ENCODE measurements at places on chromosomes 2 and 18.

GRCh38 chr2:168633895-168634294, 168.5 kb upstream of the NOSTRIN start:
- DNase-seq: no peak

- no peak for DNase-seq
These were observed 102.7 kb upstream of the ZBTB14 start for GRCh38 chr18:5398269-5398668.

GRCh38 chr2:11437602-11438001, 28.4 kb downstream of the E2F6 start:
- no peak for DNase-seq

DNA sequence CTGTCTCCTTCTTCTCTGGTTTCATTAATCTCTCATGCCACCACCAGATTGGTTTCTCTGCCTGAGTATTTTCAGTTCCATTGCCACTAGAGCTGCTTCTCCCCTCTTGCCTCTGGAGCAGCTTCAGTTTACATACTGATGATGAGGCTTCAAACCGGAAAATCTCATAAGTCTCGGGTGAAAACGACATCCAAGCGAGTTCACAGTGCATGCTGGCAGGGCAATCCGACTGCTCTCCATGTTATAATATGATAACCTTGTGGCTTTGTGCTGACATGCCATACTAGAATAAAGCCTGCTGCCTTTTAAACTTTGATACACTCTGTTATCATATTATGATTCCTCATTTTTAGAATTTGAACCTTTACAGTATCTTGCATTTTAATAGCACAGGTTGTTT, 153.5 kb downstream of the PRPF40A start:
- no peak for DNase-seq

DNA sequence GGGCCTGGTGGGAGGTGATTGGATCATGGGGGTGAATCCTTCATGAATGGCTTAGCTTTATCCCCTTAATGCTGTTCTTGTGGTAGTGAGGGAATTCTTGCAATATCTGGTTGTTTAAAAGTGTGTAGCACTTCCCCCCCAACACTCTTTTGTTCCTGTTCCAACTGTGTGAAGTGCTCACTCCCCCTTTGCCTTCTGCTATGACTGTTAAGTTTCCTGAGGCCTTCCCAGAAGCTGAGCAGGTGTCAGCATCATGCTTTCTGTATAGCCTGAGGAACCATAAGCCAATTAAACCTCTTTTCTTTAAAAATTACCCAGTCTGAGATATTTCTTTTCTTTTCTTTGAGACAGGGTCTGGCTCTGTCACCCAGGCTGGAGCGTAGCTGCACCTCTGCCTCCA, 139.4 kb downstream of the RNF152 start:
- DNase-seq: no peak

- no peak for DNase-seq
These were observed 157.4 kb upstream of the TWIST2 start for GRCh38 chr2:238690511-238690910.

- no peak for DNase-seq
These were observed 137.6 kb upstream of the HNMT start for GRCh38 chr2:137826373-137827372.

- DNase-seq: no peak
These were observed 356.2 kb downstream of the MYCN start for GRCh38 chr2:16296331-16297250.

DNA sequence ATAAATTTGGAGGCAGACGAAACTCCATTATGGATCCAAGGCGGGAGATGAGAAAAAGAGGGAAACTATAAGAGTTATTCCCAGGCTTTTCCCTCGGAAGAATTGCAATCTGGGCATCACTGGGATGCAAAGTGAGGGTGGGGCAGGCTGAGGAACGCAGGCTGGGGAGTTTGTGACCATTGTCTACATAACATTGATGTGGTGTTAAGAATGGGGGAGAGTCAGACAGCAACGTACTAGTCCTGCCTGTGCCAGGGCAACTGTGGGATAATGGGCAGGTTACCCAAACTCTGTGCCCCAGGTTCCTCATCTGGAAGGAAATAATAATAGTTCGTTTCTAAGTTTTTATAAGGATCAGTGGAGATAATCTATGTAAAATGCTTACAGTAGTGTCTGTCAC, 84.4 kb upstream of the SIX2 start:
- DNase-seq: no peak

DNA sequence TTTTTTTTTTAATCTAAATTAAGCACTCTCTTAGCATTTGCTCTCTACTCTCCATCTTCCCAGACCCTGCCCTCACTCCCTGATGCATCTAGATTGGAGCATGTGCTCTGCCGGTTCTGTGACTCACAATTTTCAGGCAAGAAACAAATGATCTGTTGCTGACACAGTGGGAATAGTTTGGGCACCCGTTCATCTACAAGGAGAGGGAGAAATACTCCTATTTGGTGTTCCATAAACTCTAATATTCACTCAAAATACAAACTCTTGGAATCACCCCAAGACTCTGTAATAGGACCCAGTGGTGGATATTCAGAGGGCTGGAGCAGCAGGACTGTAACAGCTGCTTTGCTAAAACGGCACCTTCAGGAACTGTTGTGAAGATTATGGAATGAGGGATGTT, 37.1 kb upstream of the LINC00305 start:
- DNase-seq: peak; percentile 12

DNA sequence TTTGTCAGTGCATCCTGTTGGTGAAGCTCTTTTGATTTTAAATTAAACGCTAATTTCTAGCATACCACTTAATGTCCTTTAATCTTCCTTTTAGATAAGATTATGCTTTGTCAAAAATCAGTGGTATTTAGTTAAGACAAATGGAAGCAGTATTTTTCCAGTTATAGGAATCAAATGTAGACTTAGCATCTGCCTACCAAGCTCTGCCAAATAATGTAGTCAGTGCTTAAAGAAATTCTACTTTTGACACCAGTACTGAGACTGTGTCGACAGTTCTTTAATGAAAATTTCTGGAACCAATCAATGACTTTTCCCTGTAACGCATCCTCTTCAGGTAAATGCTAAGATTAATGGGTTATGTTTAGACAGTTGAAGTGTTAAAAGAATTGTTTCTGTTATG, 803.3 kb upstream of the FAM98A start:
- no peak for DNase-seq

GRCh38 chr2:15808204-15808910, 132.0 kb upstream of the MYCN start:
- DNase-seq: no peak

- DNase-seq: no peak
These were observed 296.4 kb downstream of the CYP26B1 start for GRCh38 chr2:71851094-71851750.

- DNase-seq: no peak
These were observed 28.9 kb downstream of the PXDN start for GRCh38 chr2:1715184-1716013.

- peak; percentile 88 for DNase-seq
These were observed 16.6 kb downstream of the NIF3L1 start for GRCh38 chr2:200905618-200906296.

DNA sequence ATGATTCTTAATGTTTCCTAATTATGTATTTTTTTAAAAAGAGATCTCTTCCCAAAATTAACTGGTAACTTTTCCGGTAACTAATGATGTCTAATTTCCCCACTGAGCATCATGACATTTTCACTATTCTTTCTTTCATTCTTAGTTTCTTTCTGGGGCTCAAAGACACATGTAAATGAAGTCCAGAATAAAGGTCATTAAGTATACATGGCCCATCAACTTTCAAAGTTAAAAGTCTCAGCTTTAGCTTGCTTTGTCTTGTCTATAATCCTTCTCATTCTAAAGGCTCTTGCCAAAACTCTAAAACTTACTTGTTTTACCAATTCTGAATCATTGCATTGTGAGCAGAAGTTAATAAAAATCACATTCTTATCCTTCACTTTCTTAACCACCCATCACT, 53.6 kb downstream of the ASXL2 start:
- DNase-seq: no peak

- DNase-seq: no peak
These were observed 47.0 kb upstream of the TMEM178A start for GRCh38 chr2:39618736-39619135.

DNA sequence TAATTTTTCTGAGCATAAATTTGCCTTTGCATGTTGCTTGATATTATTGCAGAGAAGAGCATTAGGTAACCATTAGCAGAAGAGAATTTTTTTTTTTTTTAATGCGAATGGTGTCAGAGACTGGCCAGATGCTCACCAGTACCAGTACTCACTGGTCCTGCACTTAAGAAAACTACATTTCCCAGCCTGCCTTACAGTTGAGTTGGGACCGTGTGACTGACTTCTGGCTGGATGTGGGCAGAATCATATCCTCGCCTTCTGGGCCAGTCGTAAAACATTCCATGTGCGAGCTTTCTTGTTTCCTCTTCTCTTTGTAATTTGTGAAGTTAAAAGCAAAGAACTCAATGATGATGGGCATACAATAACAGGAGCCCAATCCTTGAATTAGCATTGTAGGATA, 132.4 kb downstream of the LRRC30 start:
- no peak for DNase-seq

GRCh38 chr18:24678626-24679025, 218.2 kb downstream of the HRH4 start:
- DNase-seq: no peak

GRCh38 chr2:185771396-185771795, 32.8 kb downstream of the FSIP2 start:
- DNase-seq: no peak

- no peak for DNase-seq
These were observed 136.2 kb downstream of the LAMA3 start for GRCh38 chr18:23825496-23825895.

GRCh38 chr2:42001711-42002201, 46.1 kb upstream of the PKDCC start:
- DNase-seq: no peak

- no peak for DNase-seq
These were observed 85.7 kb downstream of the METTL8 start for GRCh38 chr2:171348056-171348455.

GRCh38 chr2:218839430-218839829, 7.8 kb upstream of the PRKAG3 start:
- peak; percentile 87 for DNase-seq

DNA sequence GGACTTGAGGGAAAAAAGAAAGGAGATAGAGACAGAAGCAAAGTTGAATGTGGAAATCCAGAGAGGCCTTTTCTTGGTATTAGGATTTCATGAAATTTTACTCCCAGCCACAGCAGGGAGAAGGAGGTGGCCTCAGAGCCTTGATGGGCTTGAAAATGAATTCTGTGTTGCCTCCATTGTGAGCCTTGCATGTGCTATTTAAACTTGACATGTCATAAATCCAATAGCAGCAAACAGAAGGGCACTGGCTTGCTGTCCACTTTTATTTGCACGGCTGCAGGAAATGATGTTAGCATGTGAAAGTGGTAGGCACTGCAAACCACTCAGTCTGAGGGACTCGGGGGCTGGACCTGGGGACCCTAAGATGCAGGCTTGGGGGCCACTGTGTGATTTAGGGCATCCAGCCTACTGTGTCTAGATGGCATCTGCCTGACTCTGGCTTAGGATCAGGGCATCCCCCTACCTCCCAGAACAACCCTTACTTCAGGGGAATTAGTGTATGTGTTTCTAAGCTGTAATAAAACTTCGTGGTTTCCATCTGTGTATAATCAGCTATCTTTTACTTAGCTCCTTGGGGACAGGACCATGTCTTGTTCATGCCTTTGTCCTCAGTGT, 139.1 kb upstream of the SKOR2 start:
- no peak for DNase-seq

GRCh38 chr2:228509021-228509420, 327.5 kb upstream of the SPHKAP start:
- no peak for DNase-seq

DNA sequence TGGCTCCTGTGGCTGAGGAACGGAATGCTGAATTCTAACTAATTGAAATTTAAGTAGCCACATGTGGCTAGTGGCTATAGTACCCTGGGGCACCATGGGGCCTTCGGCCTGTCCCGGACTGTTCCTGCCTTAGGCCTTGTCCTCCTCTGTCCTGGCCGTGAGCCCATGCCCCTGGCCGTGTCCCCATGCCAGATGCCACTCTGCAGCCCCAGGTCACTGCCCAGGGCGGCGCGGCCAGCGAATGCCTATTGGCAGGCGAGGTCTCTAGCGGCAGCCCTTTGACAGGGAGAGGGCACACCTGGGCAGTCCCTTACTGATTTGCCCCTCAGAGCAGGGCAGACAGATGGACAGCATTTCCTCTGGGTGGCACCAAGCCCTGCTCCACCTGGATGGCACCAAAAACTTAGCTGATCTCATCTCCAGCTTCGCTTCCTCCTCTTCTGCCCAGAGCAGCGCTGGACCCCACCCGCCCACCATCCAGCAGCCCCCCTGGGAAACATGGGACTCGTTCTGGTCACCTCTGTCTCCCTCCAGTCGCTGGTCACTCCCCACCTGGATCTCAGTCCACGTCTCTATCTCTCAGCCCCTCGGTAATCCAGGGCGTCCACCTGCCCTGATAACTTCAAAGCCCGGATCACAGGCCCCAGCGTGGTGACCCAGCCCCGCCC, 1.1 kb upstream of the DGKD start:
- DNase-seq: no peak

DNA sequence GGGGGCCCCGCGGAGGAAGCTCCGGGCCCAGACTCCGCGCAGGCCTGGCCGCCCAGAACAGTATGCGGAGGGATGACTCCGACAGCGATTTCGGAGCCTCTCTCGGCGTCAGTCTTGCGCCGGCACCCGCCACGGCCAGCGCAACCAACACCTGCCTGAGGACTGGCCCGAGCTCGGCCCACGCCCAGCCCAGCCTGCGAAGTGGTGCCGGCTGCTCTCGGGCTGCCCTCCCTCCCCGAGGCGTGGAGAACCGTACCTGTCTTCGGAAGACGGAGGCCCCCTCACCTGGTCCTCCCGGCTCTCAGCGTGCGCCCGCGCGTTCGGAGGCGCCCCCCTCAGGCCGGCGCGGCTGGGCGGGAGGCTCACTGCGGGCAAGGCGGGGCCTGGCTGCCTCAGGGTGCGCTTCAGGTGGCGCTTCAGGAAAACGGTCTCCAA, at the start of gene M1AP:
M1AP (minus strand) TSS at position 322 of the 435 bp plus-strand sequence. CDS start 8,055 bp downstream, outside the sequence.
- DNase-seq: no peak

DNA sequence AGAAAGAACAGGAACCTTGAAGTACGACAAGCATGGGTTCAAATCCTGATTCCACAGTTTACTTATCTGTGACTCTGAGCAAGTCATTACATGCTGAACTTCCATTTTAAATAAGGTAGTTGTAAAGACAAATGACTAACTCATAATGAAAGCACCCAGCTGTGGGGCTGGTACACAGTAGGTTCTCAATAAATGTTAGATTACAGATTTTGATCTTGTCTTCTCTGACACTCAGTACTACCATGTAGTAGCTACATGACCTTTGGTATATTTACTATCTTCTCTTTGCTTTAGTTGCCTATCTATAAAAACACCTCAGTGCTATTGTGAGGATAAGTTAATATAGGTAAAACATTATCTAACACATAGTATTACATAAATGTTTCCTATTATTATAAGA, 3.2 kb downstream of the TRAK2 start:
- DNase-seq: no peak

- no peak for DNase-seq
These were observed 100.2 kb downstream of the PTGR3 start for GRCh38 chr18:75108579-75109318.

- DNase-seq: no peak
These were observed 405.8 kb upstream of the CDH2 start for GRCh38 chr18:28582724-28583123.

- no peak for DNase-seq
These were observed 107.0 kb downstream of the STRN start for GRCh38 chr2:36859366-36859792.

- DNase-seq: no peak
These were observed 61.6 kb downstream of the GULP1 start for GRCh38 chr2:188353282-188353681.
